NCI-H2227 treated with DMSO at 0.1 percent for 48 hours (cell line): ENCODE measurements at places on chromosomes 4 and X.

DNA sequence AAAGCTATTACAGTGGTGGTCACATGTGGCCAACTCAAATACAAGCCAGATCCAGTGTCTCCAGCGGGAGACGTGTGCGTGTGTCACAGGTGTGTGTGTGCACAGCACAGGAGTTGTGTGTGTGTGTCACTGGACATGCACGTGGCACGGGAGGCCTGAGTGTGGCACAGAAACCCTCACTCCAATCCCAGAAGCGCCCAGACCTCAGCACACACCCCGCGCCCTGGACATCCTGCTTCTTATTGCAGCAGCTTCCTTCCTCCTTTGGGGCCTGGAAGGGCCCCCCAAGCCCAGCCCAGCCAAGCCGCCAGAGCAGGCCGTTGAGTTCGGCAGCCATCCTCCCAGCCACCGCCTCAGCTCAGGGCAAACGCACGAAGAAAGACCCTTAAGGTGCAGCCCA, 37.9 kb downstream of the ACOX3 start:
- no peak for DNase-seq

DNA sequence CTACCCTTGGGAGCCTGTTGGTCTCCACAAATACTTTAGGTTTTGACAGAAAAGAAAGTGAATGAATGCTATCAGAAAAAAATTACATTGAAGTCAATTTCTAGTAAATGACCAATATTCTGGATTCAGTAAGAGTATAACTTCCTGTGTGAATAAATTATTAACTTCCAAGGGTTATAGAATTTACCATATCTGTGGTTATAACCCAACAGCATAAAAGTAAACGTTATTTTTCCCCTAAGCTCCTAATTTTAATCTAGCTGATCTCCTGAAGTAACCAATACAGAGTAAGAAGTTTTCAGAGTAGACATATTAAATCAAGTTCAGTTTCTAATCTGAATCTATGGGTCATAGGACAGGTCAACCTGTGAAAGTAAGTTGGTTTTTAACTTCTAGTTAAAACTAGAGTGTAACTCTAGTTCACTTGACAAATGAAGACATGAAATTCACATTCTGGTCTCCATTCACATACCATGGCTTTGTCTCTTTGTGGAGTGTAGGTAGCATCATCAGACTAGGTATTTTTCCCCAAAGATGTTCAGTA, 22.8 kb downstream of the DTHD1 start:
- no peak for DNase-seq

- no peak for DNase-seq
Measured at GRCh38 chr4:108240366-108240765, 71.6 kb upstream of the LEF1 start.

- DNase-seq = no peak
Measured at GRCh38 chrX:51148848-51149247, 183.8 kb upstream of the NUDT10 start.

DNA sequence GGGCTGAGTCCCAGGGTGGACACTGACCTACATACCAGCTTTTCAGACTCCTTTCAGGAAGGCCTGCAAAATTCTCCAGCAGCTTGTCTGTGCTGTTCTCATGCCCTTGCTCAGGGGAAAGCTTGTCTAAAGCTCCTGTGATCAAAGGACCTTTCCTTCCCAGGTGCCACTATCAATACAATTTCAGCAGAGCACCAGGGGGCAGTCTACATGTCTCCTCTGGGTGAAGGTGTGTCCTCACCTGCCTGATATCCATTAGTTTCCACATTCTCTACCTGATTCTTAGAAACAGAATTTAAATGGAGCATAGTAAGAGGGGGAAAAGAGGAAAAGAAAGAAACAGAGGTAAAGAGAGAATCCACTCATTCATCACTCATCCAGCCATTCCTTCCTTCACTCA, 114.2 kb downstream of the PPARGC1A start:
- no peak for DNase-seq

- no peak for DNase-seq
Measured at GRCh38 chr4:165464376-165464775, 85.6 kb downstream of the CPE start.

DNA sequence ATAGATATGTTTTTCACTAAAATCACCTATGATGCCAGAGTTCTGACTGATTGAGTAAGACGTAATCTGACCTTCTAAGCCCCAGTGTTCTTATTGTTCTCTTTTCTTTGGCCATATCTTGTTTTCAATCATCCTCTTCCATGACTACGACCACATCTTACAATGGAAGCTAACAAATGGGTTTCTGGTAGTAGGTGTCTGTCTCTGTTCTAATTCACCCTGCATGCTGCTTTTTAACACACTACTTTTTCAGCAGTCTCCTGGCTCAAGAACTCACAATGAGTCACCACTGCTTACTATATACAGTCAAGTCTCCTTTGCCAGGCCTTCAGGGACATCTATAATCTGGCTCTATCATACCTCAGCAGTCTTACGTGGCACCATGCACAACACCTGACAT, 146.1 kb downstream of the NEXMIF start:
- DNase-seq = no peak

- DNase-seq = no peak
Measured at GRCh38 chr4:107854356-107855022, 29.8 kb downstream of the SGMS2 start.

GRCh38 chrX:38220415-38221390, at the start of gene SRPX:
TSS of gene SRPX (minus strand) at chrX:38220871. CDS start at chrX:38220792, 79 bp downstream.
- DNase-seq = peak; percentile 73

DNA sequence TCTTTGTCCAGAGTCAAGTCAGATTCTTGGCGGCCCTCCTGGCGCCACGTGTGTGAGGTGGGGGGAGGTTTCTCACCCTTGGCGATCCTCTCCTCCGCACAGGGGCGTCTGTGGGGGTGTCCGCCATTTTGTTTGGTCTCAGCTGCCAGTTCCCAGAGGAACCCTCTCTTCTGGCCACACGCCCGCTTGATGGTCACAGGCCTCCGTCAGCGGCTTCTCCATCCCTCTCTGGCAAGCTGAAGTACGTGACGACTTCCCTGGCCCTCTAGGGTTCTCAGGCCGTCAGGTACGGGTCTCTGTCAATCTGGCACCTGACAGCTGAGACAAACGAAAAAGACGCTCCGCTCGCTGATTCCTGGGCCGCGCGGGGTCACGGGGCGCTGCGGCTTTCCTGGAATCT, 272.6 kb downstream of the TRIML1 start:
- DNase-seq = no peak
